ENCODE measurements at places on chromosomes 3 and 15.
A peak's percentile ranks its signal among the peaks of the same experiment; 100 is the strongest.

DNA sequence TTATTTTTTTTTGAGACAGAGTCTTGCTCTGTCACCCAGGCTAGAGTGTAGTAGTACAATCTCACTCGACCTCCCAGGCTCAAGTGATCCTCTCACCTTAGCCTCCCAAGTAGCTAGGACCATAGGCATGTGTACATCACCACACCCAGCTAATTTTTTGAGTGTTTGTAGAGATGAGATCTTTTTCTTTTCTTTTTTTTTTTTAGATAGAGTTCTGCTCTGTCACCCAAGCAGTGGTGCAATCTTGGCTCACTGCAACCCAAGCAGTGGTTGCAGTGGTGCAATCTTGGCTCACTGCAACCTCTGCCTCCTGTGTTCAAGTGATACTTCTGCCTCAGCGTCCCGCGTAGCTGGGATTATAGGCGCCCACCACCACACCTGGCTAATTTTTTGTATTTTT lies 5.2 kb downstream of the CEP97 start:
- no peak for DNase-seq

DNA sequence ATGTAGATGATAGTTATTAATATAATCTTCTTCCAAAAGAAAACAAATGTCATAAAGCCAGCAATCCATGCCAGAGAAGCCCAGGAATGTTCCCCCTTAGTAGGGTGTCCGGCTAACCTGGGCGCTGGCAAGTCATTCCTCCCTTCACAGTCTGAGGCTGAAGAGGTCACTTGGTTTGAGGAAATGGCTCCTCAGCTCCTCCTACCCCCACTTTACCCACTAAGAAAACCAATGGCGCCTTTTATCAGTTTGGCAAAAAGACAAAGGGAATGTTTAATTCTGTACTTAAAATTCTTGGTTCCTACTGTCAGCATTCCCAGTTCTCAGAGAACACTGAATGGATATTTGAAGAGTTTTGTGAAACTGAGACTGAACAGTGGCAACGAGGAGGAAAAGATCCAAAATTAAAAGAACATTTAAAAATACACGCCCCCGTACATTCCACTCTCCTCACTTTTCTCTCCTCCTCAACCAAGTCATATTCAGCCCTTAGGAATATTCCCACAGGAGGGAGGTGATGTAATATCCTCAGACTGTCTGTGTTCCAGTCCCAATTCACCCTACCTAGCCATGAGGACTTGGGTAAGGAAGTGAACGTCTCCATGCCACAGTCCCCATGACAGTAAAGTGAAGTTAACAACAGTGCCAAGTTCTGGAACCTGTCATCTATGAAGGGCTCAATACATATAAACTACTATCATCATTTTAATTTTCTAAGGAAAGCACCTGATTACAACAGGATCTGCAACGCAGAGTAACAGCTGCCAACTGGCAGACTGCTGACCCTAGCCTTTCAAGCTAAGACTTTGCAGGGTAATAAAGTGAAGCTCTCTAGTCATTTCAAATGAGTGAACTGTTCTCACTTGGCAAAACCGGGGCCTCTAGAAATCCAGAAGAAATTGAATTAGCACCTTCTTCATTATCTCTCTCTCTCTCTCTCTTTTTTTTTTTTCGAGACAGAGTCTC lies 234.5 kb upstream of the ICE2 start:
- no peak for DNase-seq

- DNase-seq: no peak
These were observed 497 bp downstream of the PARP16 start for GRCh38 chr15:65286069-65286703.

DNA sequence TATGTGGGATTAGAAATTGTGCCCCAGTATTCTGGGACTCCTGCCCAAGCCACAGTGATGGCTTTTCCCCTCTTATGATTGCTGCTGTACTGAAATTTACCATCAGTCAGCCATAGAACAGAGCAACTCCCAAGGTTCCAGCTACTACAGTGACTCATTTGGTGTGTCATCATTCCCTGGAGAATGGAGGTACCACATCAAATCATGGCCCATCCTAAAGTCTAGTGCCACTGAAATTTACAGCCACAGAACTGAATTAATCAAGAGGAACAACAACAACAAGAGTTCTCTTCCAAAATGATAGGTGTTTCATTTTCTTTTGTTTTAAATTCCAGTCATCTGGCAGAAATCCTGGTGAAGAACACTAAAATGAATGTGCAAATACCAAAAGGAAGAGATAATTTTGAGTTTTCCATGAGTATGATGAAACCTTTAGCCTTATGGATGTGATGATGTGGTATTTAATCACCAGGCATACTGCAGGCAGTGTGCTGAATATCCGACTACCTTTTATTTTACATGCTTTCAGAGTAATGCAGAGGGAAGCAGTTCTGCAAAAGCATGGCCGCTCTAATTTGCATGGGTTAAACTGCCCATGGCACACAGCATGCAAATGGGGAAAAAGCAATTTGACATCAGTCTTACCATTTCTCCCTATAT lies 75.6 kb upstream of the SLC2A2 start:
- no peak for DNase-seq

DNA sequence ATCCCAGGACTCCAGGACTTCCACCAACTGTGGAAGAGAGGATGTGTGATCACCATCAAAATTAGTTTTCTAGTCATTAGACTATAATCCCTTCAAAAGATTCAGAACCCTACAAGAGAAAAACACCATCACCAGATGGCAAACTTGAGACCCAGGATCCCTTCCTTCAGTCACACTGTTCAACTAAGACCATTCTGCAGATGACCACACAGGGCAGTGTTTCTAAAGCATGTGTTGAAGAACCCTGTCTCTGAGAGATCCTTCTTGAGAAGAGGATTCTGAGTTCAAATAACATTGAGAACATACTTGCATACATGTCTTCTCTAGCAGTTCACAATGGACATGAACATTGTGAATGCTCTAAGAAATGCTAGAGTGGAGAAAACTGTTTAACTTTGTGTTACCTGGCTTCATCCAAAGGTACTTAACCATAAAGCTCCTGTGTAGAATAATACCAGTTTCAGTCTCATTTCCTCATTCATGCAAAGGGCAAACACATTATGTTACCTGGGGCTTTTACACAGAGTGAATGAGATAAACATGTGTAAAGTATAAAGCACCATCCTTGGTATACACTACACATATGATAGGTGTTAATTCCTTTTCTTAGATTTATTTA lies 2.4 kb upstream of the ADGRG7 start:
- DNase-seq: no peak

DNA sequence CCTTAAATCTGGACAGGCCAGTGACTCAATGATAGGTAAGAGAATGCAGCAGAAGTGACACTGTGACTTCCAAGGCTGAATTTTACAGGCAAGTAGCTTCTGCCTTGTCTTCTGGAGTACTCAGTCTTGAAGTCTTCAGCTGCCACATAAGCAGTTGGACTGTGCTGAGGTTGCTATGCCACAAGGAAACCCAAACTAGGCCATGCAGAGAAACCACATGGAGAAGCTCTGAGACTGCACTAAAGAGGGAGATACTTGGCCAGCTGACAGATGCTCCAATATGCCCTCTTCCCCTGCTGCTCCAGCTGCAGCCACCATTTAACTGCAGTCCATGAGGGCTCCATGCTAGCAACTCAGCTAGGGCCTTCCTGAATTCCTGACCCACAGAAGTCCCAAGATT lies 119.4 kb upstream of the GADL1 start:
- DNase-seq: no peak

DNA sequence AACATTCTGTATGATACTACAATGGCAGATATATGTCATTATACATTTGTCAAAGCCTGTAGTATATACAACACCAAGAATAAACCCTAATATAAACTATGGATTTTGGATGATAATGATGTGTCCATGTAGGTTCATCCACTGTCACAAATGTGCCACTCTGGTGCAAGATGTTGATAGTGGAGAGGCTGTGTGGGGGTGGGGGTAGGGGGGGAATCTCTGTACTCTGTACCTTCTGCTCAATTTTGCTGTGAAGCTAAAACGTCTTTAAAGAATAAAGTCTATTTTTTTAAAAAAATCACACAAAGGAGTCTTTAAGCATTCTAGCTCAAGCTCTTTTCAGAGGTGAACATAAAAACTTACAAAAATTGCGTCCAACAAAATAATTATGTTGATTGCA lies 88.2 kb upstream of the ABI3BP start:
- no peak for DNase-seq

GRCh38 chr15:40743485-40743901 lies 11.6 kb downstream of the RMDN3 start:
- DNase-seq: no peak

GRCh38 chr3:141368062-141368924 lies at the start of gene ZBTB38:
TSS of gene ZBTB38 (plus strand) at chr3:141368504. CDS start at chr3:141442389, 73,885 bp downstream.
- DNase-seq: peak; percentile 65

- DNase-seq: no peak
These were observed 7.2 kb downstream of the RNF13 start for GRCh38 chr3:149820183-149820582.

GRCh38 chr3:197381371-197381770 lies 83.0 kb upstream of the DLG1 start:
- DNase-seq: no peak

DNA sequence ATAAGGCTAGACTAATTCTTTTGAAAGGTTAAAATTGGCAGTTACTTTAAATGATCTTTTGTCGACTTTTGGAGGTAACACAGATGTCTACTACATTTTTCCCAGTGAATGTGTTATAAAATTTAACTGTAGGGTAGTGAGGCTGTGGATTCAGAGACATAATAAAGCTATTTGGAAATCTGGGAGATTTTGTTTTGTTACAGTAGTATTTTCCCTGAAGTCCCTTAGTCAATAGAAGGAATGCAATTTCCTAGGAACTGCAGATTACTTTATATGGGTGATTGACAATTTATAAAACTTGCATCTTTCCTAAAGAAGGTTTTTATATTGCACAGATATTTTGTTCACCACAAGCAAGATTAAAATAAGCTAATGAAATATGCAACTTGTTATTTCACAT lies 96.9 kb downstream of the ALCAM start:
- DNase-seq: no peak

DNA sequence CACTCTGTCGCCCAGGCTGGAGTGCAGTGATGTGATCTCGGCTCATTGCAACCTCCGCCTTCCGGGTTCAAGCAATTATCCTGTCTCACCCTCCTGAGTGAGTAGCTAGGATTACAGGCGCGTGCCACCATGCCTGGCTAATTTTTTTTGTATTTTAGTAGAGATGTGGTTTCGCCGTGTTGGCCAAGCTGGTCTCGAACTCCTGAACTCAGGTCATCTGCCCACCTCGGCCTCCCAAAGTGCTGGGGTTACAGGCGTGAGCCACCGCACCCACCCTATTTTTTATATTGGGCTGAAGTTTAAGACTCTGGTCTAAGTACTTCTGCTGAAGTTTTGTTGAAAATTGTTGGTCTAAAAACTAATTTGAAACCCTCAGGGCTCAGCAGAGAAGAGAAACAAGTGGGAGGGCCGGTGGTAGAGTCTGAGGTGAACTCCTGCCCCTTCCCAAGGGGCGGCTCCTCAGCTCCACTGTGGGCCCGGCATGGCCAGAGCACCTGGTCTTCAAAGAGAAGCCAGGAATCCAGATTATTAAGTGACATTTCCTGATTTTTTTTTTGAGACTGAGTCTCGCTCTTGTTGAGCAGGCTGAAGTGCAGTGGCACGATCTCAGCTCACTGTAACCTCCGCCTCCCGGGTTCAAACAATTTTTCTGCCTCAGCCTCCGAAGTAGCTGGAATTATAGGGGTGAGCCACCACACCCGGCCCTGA lies 4.0 kb downstream of the HDAC11 start:
- DNase-seq: no peak

- DNase-seq: no peak
These were observed 30.0 kb upstream of the FAM81A start for GRCh38 chr15:59407946-59408345.

- no peak for DNase-seq
These were observed 283.9 kb downstream of the GRM7 start for GRCh38 chr3:7144697-7145308.

DNA sequence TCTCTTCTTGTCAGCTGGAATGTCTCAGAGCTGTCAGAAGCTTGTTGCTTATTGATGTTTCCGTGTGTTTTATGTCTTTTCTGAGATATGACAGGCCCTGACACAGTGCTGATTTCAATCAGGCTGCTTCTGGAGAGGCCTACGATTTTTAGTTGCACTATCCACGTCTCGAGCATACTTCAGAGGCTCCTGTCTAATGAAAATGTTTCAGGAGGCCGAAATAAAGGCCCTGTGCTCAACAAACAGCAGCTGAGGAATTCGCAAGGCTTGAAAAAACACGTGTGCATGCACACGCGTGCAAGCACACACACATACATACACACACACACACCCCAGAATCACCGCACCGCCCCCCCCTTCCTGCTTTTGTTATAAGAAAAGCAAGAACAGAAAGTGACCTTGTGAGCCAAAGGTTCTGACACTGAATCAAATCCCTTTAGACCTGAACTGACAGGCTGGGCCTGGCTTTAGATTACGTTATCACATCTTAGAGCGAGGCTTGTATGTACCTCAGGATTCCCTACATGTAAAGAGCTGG lies 296.6 kb downstream of the NR2F2 start:
- DNase-seq: no peak

DNA sequence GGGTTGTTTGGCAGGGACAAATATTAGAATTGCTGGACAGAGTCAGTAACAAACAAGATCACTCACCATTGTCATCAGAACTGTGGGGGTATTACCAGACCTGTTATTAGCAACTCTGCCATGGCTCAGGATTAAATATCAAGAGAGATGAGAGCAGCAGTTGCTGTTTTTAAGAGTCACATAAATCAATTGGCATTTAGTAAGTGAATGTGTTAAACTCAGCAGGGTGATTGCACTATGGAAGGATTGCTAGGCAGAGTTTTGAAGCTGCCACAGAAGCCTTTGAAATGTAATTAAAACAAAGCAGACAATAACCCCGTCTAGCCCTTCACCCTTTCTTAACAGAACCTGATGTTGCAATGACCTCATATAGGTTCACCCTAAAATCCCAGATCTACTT lies 238.8 kb downstream of the GAP43 start:
- DNase-seq: no peak

GRCh38 chr15:34514251-34514670 lies 69.2 kb downstream of the GOLGA8B start:
- no peak for DNase-seq

DNA sequence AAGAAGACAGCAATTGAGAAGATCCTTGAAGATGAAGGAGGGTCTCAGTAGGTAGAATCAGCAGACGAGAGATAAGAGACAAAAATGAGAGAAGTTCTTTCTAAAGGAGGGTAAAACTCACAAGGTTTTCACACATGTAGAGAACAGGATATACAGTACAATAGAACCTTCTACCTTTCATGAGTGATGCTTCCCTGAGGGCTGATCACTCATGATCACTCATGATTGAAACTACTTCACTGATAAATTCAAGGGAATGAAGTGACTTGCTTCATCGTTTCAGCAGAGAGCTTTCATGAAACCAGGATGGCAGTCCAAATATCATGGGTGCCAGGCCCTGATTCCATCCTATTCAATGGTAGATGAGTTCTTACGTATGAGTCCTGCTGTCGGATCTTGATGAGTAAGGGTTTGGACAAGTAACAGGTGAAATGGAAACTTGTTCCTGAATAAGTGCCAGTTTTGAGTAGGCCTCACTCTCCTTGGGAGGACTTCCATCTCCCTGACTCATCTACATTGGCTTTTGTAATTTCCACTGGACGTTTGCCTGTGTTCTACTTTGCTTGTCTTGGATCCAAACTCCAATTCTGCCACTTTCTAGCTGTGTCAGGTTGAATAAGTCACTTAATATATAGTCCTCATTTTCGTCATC lies 9.6 kb upstream of the CLDN16 start:
- no peak for DNase-seq

Measured in liver (tissue), 10 donors.